ENCODE measurements at places on chromosomes 4 and X. TPM values are rescaled to one million over a fixed set of nuclear protein-coding genes. Genes with fewer than 3 reads are reported as not detected.
A peak's percentile ranks its signal among the peaks of the same experiment; 100 is the strongest.

GRCh38 chr4:129422277-129422676 lies 326.3 kb downstream of the C4orf33 start:
- H3K36me3 ChIP-seq: no peaks in the 10 kb centered on the region
- H3K27me3 ChIP-seq: no peaks in the 10 kb centered on the region
- no peak overlapping the region for H3K27ac ChIP-seq
- DNase-seq: no peak

GRCh38 chr4:73127839-73128453 lies 58.4 kb upstream of the COX18 start:
- peaks cover 8% of the 10 kb centered on the region for H3K36me3 ChIP-seq
- H3K4me3 ChIP-seq: no peak overlapping the region
- no peak overlapping the region for H3K27ac ChIP-seq
- no peaks in the 10 kb centered on the region for H3K27me3 ChIP-seq

- DNase-seq: no peak
- H3K4me3 ChIP-seq: no peak overlapping the region
- H3K27ac ChIP-seq: no peak overlapping the region
- no peaks in the 10 kb centered on the region for H3K4me1 ChIP-seq
- no peaks in the 10 kb centered on the region for H3K36me3 ChIP-seq
Observed at GRCh38 chrX:43148305-43148704, 370.3 kb upstream of the PPP1R2C start.

DNA sequence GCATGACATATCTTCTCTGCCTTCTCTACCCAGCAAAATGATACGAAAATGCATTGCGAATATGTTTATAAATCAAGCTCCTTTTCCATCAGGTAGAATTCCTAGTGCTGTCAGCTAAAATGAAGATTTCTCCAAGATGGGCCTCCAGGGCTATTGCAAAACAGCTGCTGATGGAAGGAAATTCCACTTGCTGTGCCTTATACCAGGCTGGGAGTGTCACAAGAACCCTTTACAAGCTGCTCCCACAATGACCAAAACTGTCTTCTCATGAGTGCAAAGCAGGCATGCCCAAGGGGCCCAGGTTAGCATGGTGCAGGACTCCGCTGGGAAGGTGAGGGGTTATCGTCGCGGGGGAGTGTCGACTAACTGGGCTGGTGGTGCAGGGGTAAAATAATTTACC lies 8.7 kb downstream of the HNRNPH2 start:
- no peaks in the 10 kb centered on the region for H3K27me3 ChIP-seq
- no peaks in the 10 kb centered on the region for H3K36me3 ChIP-seq
- no peak for DNase-seq
- H3K27ac ChIP-seq: no peak overlapping the region

DNA sequence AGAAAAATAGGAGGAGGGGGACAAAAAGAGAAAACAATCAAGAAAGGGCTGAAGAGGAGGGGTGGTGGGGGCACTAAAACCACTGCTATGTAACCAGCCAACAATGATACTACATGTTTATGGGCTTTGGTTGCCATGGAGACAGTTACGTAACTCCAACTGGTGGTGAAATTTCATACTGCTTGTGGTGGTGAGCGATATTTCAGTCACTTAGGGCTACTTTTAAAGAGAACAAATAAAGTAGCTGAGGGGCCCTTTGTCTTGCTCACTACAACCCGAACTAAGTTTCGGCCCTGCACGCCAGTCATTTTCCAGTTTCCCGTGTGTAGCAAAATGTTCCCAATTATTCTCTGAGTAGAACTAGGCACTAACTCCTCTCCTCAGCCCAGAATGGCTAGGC lies 275.2 kb upstream of the EDA2R start:
- no peaks in the 10 kb centered on the region for H3K36me3 ChIP-seq
- no peaks in the 10 kb centered on the region for H3K4me1 ChIP-seq

DNA sequence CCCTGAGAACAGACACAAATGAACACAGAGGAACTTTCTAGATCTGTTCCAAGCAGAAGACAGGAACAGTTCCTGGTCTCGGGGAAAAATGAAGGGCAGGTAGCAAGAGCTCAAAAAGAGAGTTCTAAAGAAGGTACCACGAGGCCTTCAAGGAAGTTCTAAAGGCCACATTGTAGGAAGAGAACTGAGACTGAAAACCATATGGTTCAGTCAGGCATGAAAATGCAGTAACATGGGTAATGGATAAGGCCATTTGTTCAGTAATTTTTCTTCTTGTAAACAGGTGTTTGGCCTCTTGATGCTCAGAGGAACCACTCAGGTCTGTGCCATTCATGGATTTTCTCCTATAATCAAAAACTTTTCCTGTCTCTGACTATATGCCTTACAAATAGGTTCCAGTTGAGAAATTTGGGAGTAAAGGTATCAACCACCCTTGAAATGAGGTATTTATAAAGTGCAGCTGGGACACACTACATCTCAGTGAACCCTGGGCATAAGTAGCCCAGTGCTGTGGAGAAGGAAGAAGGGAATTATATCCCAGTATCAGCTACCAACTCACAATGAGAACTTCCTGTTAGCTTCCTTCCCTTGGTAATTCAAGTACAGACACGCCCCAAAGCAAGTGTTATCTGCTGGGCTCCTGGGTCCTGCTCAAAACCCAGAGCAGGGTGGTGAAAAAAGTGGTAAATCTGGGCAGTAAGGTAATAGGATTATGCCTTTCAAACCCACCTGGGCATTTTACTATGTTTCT lies 277.9 kb downstream of the KLHL13 start:
- no peaks in the 10 kb centered on the region for H3K4me1 ChIP-seq
- no peak overlapping the region for H3K4me3 ChIP-seq
- no peak overlapping the region for H3K27ac ChIP-seq
- no peaks in the 10 kb centered on the region for H3K36me3 ChIP-seq
- no peaks in the 10 kb centered on the region for H3K27me3 ChIP-seq
- DNase-seq: no peak

- no peaks in the 10 kb centered on the region for H3K27me3 ChIP-seq
- no peaks in the 10 kb centered on the region for H3K4me1 ChIP-seq
- no peak for DNase-seq
- H3K36me3 ChIP-seq: no peaks in the 10 kb centered on the region
Observed at GRCh38 chrX:77450996-77451395, 3.8 kb downstream of the FGF16 start.

DNA sequence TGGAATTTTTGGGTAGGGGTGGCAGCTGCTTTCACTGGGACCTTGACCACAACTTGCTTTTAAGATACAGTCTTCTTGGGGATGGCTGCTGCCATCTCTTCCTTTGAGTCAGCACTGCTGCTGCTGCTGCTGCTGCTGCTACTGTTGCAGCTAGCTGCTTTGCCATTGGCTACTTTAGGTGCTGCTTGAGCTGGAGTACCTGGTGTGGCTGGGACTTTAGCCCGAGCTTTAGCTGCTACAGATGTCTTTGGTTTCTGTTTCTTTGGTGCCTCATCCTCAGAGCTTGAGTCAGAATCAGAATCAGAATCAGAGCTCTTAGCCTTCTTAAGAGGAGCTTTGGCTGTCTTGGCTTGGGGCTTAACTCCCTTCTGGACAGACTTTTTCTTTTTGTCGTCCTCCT lies 52.2 kb downstream of the FAM9B start:
- H3K27ac ChIP-seq: no peak overlapping the region
- no peaks in the 10 kb centered on the region for H3K36me3 ChIP-seq
- DNase-seq: no peak
- H3K4me1 ChIP-seq: no peaks in the 10 kb centered on the region

DNA sequence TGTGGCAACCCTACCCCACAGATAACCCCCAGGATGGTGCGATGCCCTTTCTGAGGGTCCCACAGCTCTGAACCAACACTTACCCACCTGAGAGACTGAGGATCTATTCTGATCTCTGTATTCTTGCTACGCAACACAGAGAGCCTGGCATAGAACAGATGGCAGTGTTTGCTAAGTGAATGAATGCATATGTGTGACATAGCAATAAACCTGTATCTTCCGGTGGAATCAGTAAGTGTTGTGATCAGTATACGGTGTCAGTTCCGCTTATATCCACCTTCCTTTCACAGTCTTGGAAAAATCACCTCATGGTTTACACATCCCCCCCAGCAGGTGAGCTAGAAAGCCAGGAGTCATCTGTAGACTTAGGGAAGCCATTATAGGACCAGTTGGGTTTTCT lies 5.9 kb upstream of the HSD17B10 start:
- H3K27me3 ChIP-seq: peaks cover 53% of the 10 kb centered on the region
- H3K36me3 ChIP-seq: no peaks in the 10 kb centered on the region
- H3K4me3 ChIP-seq: no peak overlapping the region

DNA sequence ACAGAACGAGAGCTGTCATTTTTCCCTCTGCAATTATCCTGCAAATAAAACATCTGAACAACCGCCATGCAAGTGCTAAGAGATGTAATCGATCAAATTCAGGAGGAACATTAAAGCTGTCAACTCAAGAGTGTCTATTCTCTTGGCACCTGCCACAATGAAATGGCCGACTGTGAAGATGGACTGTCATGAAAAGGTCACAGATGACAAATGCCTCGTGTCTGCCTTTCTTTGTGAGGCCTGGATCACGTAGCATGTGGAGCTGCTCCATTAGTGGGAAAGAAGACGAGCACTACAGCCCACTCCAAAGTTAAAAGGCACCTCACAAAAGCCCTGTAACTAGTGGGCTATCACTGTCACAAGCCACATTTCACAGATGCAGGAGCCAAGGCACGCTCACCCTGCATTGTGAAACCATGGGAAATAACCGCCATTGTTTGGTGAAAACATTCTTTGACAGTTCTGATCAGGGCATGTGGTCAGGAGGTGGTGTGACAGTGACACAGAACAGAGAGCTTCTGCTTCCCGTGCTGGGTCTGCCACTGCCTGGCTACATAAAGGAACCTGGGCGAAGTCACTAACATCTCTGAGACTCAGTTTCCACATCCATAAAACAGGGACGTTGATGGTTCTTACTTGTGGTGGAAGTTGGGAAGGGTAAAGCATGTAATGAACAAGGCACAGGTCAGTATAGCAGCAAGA lies 98.9 kb downstream of the EVC2 start:
- no peaks in the 10 kb centered on the region for H3K4me1 ChIP-seq
- peaks cover 35% of the 10 kb centered on the region for H3K36me3 ChIP-seq
- H3K4me3 ChIP-seq: no peak overlapping the region
- H3K27ac ChIP-seq: no peak overlapping the region

DNA sequence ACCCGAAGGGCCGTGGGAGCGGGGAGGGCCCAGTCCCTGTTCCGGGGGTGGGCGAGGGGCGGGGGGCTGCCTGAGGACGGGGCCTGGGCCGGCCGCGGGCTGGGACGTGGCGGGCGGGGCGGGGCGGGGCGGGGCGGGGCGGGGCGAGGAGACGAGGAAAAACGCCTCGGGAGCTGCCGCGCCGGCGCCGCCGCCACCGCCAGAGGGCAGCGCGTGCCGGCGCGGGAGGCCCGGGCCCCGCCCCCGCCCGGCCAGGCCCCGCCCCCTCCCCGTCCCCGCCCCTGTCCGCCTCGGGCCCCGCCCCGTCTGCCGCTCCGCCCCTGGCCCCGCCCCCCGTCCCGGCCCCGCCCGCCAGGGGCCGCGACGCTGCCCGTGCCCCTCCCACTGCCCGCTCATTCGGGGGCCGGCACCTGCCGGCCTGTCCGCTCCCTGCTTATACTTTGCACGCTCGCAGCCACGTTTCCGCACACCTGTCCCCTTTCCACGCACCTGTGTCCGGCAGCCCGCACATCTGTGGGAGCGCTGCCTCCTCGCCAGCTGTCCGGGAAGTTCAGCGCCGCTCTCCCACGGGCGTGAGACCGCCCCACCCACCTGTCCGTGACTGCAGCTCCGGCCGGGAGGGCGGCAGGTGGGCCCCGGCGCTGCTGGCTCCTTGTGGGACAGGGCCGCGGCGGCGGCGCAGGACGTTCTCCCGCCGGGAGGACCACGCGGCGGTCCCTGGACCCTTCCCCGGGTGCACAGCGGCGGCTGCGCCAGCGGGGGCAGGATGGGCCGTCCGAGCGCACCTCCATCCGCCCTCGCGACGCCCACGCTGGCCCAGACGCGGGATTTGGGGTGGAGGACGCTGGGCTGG lies 1.7 kb upstream of the FGFRL1 start:
- DNase-seq: peak; percentile 56
- peaks cover 16% of the 10 kb centered on the region for H3K27me3 ChIP-seq

GRCh38 chr4:26490111-26490959 lies at the start of gene CCKAR:
TSS of gene CCKAR (minus strand) at chr4:26490484. CDS start at chr4:26490267, 217 bp downstream.
- no peaks in the 10 kb centered on the region for H3K4me1 ChIP-seq
- no peaks in the 10 kb centered on the region for H3K36me3 ChIP-seq
- no peaks in the 10 kb centered on the region for H3K27me3 ChIP-seq
- H3K27ac ChIP-seq: no peak within 1 kb of the TSS
- H3K4me3 ChIP-seq: no peak within 1 kb of the TSS

GRCh38 chr4:23368081-23368697 lies 521.7 kb downstream of the PPARGC1A start:
- no peak overlapping the region for H3K4me3 ChIP-seq
- no peak overlapping the region for H3K27ac ChIP-seq
- no peaks in the 10 kb centered on the region for H3K36me3 ChIP-seq
- DNase-seq: no peak
- no peaks in the 10 kb centered on the region for H3K4me1 ChIP-seq

DNA sequence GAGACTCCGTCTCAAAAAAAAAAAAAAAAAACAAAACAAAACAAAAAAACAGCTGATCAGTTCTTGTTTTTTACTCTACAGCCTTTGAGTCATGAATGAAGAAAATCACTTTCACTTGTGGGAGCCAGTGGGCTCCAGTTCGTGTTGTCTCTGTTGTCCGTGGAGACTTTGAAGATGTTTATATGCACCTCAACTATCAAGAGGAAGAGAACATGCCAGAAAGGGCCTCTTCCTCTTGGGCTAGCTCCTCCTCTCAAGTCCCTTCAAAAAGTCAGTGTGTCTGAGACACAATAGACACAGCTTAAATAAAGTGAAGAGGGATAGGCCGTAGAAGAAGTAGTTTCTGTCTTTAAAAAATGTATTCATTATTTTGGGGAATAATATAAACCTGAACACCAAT lies 182.7 kb downstream of the KDR start:
- no peak for DNase-seq
- H3K36me3 ChIP-seq: no peaks in the 10 kb centered on the region
- no peak overlapping the region for H3K4me3 ChIP-seq
- H3K27ac ChIP-seq: no peak overlapping the region
- H3K27me3 ChIP-seq: no peaks in the 10 kb centered on the region

DNA sequence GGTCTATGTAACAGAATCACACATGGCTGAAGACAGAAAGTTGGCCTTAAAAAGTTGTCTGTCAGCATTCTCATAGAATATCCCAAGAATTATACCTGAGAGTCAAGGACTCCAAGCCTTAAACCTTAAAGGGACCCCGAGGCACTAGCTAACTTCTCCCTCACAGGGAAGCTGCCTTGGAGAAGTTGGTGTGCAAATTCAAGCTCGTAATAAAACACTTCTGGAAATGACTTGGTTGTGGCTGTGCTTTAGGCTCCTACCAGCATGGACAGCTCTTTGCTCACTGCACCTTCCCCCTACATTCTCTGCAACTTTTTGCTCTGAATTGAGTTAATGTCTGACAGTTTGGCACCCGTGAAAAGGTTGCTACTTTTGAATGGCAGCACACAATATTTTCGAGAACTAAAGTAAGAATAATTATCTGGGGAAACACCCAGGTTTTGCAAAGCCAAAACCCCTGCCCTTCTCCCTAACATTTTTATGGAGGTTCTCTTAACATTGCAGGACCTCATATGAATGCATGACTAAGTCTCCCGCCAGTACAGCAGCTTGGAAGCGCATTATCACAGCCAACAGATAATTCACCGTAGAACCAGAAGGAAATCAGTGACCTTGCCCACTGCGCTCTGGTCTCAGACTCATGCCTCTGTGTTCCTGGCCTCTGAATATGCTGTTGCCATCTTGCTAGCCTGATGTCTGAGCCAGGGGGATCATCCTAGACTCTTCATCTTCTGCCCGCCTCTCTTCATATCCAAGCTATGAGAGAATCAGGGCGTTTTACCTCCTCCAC lies 91.0 kb downstream of the MGST2 start:
- H3K4me1 ChIP-seq: peaks cover 5% of the 10 kb centered on the region
- H3K36me3 ChIP-seq: no peaks in the 10 kb centered on the region
- H3K27ac ChIP-seq: no peak overlapping the region
- no peak for DNase-seq

HPGD gene
- total RNA-seq: 48.4 TPM

CWH43 gene
- total RNA-seq: 1.5 TPM

TMSB15A gene
- 2.8 TPM for total RNA-seq

FAM184B gene
- total RNA-seq: 0.18 TPM
